ENCODE measurements at places on chromosomes 6 and 20.

DNA sequence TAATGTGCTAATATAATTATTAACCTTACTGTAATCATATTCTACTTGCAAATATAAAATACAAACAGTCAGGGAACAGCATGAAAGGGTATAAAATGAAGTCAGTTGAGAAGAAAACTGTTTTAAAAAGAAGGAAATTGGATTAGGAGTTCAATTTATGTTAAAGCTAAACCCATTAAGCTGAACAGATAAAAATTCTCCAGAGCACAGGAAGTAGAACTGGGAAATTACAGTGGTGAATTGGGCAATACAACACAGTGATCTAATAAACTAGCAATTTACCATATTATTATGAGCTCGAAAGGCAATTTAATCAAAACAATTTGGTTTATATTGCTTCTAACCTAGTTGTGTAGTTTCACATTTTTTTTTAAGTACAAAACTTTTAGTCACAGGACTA lies 407.4 kb upstream of the RGS17 start:
- DNase-seq = no peak

- DNase-seq = no peak
Observed at GRCh38 chr6:72728706-72729343, 107.0 kb downstream of the KCNQ5 start.

DNA sequence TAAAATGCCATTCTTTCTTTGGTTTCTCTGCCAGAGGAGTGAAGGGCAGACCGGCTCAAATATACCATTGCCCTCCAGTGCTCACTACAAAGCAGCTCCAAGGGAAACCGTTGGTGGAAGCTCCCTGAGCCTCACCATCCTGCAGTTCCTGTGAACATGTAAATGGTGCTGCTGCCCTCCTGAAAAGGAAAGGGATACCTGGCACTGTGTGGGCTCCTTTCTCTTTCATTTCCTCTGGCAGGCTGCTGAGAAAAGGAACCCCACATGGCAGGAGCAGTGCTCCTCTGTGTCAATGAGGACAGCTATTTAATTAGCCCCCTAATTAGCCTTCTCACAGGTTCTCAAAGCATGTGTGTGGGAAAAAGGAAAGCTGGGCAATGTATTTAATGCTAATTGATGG lies 142.5 kb downstream of the KLHL32 start:
- no peak for DNase-seq

GRCh38 chr20:56517211-56517610 lies 7.3 kb upstream of the FAM209A start:
- DNase-seq = no peak

DNA sequence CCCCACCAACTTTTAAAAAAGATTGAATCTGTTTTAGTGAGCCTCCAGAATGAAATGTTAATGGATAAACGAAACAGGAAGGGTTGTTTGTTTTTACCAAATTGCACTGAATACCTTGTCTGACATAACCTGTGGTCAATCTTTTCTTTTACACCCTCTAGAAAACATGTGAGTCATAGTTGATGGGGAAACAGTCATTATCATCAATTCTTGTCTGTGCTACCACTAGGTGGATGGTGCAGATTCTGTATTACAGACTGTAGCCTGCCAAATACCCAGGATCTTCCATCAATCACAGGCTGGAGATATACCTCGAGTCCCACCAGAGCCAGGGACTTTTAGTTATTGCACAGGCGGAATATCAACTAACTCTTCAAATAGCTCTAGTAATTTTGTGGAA lies 29.5 kb upstream of the PKIB start:
- no peak for DNase-seq

DNA sequence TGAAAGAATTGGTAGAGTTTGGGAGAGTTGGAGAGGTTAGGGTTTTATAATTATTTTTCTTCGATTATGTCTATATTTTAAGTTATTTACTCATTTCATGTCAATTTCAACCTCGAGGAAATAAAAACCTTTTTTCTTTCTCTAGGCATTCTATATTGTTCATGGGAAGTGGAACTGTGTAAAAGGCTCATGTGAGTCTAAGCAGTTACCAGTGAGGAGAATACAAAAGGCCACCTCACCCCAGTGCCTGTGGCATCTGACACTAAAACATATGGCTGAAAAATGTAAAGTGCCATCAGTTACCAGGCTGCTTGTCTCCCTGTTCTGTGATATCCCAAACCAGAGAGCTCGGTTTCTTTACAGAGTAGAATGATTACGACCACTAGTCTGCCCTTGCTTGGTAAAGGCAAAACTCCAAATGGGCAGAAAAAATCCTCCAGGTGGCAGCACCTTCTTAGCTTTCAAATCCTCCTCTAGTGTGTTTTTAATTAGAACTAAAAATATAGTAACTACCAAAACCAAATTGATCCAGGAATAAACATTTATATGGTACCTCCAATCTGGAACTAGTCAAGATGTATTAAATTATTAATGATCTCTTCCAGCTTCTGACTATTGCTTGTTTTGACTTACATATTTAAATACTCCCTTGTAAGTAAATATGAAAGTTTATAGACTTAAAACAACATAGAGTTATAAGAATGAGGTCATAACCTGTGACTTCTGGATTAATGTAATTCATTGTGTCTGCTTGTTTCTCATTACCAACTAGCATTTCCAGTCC lies 122.6 kb upstream of the MCHR2 start:
- no peak for DNase-seq

- DNase-seq = no peak
Observed at GRCh38 chr20:43323592-43323991, 133.9 kb upstream of the PTPRT start.

GRCh38 chr6:52790861-52791260 lies 12.8 kb downstream of the GSTA1 start:
- no peak for DNase-seq

DNA sequence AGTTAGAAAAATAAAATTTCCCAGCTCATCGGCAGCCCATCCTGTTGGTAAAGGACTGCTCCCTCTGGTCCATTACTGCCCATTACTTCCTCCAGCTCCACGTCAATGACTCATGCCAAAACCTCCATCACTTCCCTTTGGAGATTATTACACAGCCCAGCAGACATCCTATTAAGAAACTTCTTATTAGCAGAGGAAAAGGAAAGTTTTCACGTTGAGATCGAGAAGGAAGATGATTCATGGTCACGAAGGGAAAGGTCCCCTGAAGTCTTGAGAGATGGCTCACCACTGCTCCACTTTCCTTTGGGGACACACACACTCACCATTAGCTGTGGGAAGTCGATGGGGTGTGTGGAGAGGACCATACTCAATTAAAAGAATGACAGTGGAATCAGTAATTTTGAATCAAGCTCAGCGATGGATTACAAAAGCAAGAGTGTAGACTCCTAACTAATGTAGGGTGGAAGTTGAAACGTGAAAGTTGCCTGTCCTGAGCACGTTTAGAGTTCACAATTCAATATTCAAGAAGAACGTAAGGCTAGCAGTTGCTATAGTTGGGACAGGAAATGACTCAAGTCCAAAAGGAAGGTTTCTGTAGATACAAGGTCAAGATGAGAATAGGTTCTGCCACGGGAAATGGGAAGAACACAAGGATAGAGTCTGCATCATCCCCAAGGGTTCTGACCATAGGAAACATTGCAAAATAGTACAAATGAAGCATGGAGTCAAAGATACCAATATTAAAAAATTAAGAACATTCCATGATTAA lies 21.6 kb downstream of the SASH1 start:
- DNase-seq = no peak

DNA sequence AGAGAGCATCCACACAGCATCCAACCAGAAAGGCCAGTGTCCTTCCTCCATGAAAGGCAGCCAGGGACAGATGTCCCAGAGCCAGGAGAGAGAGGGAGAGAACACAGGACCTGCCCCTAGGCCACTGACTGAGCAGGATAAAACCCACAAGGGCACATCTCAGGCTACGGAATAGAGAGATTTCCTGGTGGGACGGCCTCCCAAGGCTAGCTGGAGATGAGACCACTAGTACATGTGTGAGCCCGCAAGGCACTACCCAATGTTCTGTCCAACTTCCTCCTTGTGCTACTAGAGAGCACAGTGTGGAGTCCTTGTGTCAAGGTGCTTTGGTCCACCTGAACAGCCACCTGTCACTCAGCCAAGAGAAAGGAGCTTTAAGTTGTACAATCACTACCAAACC lies 44.2 kb downstream of the PLCG1 start:
- DNase-seq = no peak

GRCh38 chr20:40631119-40631631 lies 57.9 kb downstream of the MAFB start:
- DNase-seq = no peak

DNA sequence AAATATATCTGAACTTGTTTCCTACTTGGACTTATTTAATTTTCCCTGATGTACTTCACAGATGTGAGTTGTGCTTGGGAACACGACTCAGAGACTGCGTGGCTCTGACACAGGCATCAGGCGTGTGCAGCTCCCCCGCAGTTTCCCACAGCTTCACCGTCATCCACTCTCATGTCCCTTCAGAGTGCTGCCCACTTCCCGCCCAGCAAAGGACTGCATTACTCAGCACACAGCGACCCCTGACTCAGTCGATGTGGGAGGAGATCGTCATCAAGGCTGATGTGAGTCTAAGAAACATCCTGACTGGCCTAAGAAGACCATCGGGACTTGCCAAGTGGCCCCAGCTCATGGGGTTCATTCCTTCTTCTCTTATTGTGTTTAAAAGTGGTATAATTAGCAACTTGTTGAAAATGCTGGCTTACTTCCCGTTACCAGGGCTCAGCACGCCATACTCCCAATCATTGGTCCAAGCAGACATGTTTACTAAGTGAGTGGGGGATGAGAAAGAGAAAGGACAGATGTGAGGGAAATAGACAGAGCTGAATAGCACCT lies 539.4 kb upstream of the JARID2 start:
- DNase-seq = no peak

DNA sequence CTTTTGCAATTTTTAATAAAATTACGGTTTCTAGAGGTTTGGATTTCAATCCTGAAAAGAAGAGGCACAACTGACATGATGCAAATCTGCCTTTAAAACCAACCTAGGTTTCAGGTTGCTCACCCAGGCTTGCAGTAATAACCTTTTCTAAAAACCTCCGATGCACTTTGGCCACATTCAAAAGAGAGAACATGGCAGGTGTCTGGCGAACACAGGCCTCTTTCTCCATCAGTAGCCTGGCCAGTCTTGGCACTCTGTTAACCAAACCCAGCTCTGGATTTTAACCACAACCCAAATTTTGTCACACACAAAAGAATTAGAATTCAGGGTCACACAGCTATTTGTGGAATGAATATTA lies 55.8 kb upstream of the MAFB start:
- DNase-seq = no peak

GRCh38 chr20:19096843-19097242 lies 115.6 kb upstream of the SLC24A3 start:
- DNase-seq = no peak

DNA sequence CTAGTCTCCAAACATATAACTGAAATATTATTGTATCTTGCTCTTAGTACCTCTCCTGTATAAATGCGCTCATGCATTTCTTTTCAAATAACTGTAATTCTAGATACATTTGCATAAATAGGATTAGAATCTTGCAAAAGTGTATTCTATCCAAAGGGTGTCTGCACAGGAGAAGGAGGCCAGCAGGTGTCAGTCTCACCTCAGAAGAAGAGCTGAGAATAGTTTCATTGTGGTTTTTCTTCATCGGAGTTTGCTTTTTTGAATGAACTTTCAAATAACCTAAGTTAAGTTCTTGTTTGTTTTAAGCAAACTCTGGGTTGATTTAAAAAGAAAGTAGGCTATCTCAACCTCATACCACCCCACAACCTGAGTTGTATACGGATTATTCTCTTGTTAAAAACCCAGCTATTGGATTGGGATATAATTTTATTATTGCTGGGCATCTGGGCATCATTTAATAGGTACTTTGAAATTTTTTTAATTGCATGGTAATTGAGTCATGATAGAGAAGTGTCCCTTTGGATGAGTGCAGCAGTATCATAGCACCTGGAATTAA lies 125.0 kb upstream of the MLIP start:
- DNase-seq = no peak

GRCh38 chr20:4243071-4243470 lies 227.7 kb upstream of the RNF24 start:
- no peak for DNase-seq

DNA sequence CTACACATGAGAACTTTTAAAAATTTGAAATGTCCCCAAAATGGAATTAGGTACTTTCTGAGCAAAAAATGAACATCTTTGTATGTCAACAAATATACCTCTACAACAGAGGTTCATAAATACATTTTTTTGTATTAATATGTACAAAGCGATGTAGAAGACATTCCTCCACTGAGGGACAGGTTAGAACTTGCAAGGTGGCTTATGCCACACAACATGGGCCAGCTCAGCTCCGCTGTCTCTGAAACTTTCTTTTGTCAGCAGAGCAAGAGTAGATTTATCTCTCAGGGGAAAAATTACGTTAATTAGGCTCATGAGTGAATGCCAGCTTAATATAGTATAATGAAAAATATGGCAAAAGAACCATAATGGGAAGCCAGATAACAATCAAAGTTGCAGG lies 10.6 kb upstream of the TMEM242 start:
- DNase-seq = no peak

DNA sequence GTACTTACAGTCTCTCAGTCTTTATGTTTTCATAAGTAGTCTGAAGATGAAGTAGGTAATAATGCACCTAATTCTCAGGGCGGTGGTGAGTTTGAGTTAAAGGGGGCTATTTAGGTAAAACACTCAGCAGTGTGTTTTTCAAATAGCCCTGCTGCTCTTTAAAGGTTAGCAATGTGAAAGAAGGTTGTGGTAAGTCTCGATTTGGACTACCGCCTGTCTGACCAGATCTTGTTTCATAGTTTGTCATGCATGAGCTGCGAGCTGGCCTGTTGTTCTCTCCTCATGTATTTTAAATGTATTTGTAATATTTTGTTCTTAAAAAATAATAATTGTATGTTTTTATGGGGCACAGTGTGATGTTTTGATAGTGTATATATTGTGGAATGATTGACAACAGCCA lies 340.2 kb downstream of the DHX35 start:
- DNase-seq = no peak

- DNase-seq = no peak
Observed at GRCh38 chr6:154969796-154970195, 25.3 kb upstream of the TIAM2 start.

DNA sequence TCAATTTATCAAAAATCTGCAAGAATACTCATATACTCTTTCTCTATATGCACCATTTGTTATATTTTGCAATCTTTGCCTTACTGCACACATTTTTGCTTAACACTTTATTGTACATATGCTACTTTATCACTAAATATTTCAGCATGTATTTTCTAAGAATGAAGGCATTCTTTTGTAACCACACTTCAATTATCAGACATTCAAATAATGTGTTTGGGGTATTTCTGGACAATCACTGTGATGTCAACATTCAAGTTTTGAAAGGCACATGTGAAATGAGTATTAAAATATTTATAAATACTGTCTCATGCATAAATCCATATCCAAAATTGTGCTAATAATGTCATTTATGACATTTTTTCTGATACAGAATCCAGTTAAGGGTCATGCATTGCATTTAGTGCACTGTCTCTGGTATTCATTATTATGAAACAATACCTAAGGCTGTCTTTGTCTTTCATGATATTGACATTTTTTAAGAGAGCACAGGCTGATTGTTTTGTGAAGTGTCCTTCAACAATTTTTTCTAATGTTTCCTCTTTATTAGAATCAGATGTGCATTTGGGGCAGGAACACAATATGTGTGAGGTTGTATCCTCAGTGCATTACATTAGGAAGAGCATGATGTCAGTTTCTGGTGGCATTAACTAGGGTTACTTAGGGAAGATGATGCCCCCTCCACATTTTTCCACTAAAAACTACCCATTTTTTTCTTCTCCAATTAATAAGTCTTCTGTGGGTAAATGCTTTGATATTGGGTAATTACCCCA lies 105.7 kb downstream of the MTFR2 start:
- DNase-seq = no peak

GRCh38 chr20:63246490-63247288 lies 7.6 kb downstream of the NKAIN4 start:
- no peak for DNase-seq

- DNase-seq = no peak
Observed at GRCh38 chr20:35339636-35340035, 47.4 kb upstream of the FAM83C start.
